ENCODE measurements at places on chromosomes 11 and 22.

DNA sequence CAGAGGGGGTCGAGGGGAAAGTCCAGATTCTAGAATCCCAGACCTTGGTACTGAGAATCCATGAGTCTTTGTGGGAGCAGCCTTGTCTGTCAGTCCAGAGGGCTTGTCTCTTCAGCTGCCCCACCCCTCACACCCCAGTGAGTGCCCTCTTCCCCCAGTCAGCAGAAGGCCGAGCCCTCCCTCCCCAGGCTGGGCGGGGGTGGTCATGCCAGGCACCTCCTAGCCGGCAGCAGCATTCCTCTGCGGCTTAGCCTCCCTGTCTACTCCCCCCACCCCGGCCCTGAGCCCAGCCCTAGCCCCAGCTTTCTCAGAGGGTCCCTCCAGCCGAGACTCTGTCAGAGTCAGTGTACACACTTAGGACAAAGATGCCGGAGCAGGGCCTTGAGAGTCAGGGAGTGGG, 4.6 kb downstream of the SOX10 start:
- DNase-seq = peak; percentile 31

- no peak for DNase-seq
These were observed 245.6 kb upstream of the B3GAT1 start for GRCh38 chr11:134657631-134658030.

- DNase-seq = no peak
These were observed 16.6 kb downstream of the CYTH4 start for GRCh38 chr22:37298748-37299495.

- DNase-seq = no peak
These were observed 81.9 kb upstream of the CRTAM start for GRCh38 chr11:122756417-122756816.

DNA sequence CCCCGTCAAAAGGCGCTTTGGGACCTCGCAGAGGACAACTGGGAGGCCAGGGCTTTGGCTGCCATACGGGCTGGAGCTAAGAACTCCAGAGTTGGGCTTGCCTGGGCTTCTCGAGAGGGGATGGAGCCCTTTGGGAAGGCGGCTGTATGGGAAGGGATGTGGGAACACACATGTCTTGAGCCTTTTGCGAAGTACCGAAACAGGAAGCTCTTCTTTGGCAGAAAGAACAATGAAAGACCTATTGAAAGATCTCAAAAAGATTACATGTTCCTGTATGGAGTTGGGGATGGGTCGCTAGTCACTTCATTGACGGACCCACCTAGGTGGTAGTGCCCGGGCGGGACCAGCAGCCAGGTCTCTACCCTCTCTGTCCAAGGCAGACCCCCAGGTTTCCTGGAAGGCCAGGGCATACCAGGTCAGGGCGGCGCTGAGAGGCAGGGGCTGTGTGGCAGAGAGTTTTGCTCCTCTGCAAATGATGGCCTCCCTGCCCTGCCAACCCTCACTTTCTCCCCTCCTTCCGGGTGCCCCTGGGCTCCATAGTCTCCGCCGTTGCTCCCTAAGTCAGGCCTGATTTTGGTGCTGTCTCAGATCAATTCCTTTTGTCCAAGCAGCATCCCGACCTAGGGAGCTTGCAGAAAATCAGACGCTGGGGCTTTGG, 1.0 kb downstream of the ST14 start:
- no peak for DNase-seq

DNA sequence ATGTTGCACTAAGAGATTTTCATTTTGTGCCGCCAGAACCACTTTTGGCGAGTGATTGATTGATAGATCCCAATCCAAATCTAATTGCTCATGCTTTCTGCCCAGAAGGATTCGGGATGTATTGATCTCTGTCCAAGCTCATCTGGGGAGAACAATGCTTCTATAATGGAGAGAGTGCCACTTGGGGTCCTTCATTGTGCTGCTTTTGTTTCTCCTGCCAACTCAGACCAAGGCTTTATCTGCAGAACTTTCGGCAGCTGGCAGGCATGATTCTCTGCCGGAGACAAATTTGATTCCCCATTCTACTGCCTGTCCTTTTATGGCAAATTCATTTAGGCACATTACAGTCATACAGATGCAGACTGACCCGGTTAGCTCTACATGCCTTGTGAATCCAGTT, 62.9 kb upstream of the NTM start:
- DNase-seq = no peak

DNA sequence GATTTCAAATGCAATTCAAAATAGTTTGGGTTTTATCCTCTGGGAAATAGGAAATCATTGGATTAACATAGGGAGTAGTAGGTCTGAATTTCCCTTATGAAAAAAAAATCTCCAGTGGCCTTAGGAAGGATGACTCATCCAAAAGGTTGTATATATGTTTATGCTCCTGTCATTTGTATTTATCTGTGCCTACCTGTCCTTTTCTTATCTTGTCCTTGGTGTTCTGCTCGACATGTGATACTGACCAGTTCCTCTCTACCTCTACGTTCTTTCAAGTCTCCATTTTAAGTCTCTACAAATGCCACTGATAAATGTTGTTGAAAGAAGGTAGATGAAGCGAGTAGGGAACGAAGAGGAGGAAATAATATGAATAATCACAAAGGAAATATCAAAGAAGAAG, 3.0 kb upstream of the SOX6 start:
- DNase-seq = no peak

- DNase-seq = no peak
These were observed 12.8 kb downstream of the CAPRIN1 start for GRCh38 chr11:34064291-34064690.

DNA sequence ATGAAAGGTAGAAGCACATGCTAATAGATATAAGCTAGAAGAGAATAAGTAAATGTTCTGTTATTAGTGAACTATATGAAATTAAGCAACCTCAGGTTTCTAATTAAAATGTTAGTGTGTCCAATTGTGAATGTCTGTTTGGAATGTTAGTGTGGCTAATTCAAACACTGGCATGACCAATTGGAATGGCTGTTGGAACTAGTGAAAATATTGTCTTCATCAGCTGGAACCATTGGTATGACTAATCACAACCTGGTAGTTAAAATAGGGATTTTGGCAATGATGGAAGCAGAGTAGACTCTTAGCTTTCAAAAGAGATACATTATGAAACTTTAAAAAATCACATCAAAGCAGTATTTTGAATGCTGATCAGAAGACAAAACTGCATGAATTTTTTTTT, 66.8 kb downstream of the CYB5R2 start:
- no peak for DNase-seq

- DNase-seq = no peak
These were observed 72.6 kb upstream of the RAB1B start for GRCh38 chr11:66195867-66196266.

- DNase-seq = peak; percentile 90
These were observed at the start of gene DEPDC5 for GRCh38 chr22:31753634-31754501. Gene DEPDC5, plus strand, starts transcription at chr22:31754019. Its CDS starts 903 bp downstream, at chr22:31754922.

DNA sequence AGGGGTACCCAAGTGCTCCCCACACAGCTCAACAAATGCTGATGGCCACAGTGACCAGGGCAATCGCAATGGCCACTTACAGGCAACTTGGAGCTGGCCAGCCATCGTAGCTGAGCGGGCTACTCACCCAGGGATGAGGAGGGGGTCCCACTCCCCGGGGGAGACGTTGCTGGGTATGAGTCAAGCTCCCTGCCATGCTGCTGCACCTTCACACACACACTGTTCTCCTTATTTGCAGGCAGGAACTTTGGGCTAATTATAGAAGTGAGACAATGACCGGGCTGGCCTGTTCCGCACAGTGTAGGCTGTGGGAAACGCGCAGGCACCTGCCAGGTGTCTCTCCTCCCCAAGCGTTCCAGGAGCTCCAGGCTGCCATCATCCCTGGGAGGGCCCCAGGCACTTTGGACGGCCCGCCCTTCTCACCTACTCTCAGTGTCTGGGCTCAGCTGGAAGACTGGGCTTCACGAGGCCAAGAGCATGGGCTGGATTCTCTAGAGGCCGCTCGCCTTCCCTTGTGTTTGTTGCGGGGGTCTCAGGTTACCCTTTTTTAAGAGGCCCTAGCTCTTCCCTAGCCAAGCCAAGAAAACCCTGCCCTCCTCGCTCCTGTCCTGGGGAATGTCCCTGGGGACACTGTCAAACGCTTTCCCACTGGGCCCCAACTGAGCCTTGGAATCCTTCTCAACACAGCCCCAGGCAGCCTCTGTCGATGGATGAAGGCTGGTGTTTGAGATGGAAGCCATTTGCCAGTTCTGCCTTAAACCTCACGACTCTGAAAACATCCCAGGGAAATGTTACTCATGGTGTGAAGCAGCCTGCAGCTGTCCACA, 73.0 kb downstream of the RTL6 start:
- no peak for DNase-seq

DNA sequence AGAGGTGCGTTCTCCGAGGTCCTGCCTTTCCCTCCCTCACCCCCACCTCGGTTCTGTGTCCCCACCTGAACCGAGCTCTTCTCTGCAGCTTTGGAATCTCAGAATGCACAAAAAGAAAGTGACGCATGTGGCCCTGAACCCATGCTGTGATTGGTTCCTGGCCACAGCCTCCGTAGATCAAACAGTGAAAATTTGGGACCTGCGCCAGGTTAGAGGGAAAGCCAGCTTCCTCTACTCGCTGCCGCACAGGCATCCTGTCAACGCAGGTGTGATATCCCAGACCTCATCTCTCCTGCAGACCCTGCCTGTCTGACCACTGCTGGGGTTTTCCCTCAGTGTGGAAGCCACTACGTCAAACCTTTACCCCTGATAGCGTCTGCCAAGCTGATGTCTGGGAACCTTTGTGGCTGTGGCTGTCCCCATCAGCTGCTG, 13.9 kb downstream of the ACP2 start:
- DNase-seq = no peak

- DNase-seq = no peak
These were observed 24.4 kb upstream of the PAMR1 start for GRCh38 chr11:35549787-35550186.

DNA sequence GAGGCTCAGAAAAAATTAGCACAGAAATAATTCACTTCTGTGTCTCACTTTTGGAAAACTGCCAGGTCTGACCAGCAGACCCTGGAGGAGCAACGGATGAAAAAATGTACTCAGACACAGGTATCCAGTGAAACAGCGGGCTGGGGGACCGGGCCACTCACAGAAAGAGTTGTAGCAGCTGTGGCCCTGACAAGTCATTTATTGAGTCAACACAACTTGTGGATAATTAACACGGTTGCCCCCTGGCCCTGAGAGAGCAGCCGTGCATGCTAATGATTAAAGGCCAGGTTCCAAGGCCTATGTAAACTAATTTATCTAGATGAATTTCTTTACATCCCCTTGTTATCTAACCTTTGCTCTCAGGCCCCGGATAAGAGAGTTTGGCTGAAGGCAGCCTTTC, 131.3 kb downstream of the AASDHPPT start:
- no peak for DNase-seq

DNA sequence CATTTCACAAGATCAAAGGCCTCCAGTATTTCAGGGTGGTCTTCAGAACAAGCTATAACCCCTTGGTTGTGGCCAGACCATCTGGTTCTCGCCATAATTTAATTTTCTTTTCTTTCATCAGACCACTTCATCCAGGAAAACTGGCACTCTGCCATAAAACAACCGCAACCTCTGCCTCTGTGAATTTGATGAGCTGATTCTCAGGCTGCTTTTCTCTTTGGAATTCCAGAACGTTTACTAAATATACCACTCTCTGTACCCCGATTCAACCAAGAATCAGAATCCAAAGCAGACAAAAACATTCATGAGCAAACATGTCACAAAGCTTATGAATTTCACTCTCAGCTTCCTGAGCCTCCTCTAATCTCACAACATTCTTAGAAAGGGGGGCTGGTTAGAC, 331.8 kb upstream of the SYN3 start:
- no peak for DNase-seq

DNA sequence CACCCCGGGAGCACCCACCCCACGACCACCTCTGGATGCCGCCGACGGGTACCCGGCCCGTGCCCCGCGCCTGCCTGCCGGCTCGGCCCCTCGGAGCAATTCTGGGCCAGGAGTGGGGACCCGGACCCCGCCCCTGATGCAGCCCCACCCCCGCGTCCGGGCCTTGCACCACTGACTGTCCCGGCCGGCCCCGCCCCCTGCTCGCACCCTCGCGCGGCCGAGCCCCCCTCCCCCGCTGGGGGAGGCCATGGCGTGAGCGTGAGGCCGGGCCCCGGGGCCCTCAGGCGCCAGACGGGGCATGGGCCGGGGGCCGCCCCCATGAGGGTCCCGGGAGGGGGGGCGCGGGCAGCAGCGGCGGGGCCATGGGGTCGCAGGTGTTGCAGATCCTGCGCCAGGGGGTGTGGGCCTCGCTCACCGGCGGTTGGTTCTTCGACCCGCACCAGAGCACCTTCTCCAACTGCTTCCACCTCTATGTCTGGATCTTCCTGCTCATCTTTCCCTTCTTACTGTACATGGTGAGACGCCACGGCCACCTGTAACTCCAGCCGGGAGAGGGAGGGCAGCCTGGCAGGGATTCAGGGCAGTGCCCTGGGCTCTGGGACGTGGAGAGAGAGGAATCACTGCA, 486 bp downstream of the PCNX3 start:
- DNase-seq = no peak

GRCh38 chr11:17551347-17552040, 4.4 kb downstream of the OTOG start:
- DNase-seq = no peak

- peak; percentile 20 for DNase-seq
These were observed 20.9 kb downstream of the KREMEN1 start for GRCh38 chr22:29093501-29094300.

GRCh38 chr11:68980776-68981065, at the start of gene MRGPRD:
Gene MRGPRD, minus strand, starts transcription at chr11:68980986. Its CDS starts 0 bp downstream, at chr11:68980986.
- no peak for DNase-seq

DNA sequence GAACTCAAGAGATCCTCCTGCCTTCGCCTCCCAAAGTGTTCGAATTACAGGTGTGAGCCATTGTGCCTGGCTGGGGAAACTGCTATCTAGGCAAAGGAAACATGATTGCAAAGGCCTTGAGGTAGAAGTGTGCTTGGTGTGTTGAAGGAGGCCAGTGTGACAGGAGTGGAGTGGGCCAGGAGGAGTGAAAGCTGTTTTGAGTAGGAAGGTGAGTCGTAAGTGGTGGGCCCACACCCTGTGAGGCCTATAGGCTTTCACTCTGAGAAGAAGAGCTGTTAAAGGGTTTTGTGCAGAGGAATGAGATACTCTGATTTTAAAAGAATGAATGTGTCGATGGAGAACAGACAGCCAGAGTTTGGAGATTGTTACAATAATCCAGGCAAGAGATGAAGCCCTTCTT, 43.4 kb downstream of the WEE1 start:
- DNase-seq = no peak

All from caudate nucleus (tissue), 63 donors.